SHP77 treated with DMSO at 0.1 percent for 48 hours (cell line): ENCODE measurements at places on chromosomes 3 and 15.
A peak's percentile ranks its signal among the peaks of the same experiment; 100 is the strongest.

DNA sequence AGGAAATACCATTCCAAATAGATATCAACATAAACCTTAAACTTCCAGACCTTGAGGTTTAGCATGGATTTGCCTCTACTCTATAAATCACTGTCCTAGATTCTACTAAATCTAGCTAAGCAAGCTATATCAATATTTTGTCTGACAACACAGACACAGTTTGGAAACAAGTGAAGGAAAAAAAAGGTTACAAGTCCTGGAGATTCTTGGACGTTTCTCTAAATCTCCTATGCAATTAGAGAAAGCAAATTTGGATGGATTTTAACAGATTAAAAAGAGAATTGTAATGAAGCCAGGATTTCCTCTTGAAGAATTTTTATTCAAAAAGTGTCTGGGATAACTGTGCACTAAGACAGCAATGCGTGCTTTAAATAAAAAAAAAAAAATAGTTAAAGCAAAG lies 441.1 kb upstream of the DPH6 start:
- DNase-seq, result no peak

GRCh38 chr3:57864853-57865252 lies 108.7 kb downstream of the SLMAP start:
- no peak for DNase-seq

DNA sequence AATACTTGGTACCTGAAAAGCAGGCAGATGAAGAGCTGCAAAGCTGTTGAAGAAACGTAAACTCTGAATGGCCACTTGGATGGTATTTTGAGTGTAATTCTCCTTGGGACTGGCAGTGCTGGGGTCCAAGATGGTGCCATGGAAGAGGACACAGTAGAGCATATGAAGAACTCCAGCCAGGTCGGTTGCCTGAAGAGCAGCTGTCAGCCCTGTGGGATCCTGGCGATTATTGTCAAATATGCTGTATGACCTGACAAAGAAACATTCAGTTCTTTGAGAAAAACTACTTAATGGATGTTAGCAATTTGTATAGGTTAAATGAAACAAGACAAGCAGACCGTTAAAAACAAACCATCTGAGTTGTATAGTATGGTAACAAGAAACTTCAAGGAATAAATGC lies 44.8 kb downstream of the ISL2 start:
- DNase-seq, result no peak

DNA sequence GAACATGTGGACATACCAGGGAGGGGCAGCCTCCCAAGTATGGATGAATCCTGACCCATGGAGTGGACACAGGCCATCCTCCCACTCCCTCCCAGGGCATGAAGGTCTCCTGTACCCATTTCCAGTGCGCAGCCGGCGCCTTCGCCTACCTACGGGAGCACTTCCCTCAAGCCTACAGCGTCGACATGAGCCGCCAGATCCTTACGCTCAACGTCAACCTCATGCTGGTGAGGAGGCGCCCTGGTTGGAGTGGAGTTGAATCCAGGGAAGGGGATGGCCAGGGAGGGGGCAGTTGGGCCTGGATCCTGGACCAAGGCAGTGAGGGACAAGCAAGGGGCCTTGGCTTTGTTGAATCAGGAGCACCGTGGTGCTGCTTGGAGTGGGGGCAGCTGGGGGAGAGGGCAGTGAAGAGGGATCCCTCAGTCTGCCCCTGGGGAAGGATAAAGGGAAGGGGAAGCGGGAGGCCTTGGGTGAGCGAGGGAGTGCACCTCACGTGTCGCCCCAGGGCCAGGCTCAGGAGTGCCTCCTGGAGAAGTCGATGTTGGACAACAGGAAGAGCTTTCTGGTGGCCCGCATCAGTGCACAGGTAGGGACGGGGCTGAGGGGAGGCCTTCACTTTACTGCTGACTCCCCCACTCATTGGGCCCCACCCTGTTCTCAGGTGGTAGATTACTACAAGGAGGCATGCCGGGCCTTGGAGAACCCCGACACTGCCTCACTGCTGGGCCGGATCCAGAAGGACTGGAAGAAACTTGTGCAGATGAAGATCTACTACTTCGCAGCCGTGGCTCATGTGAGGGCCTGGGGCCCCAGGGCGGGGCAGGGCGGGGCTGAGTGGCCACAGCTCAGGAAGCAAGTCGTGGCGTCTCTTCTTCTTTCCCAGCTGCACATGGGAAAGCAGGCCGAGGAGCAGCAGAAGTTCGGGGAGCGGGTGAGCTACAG lies 25.3 kb downstream of the PTPN23 start:
- DNase-seq, result no peak

DNA sequence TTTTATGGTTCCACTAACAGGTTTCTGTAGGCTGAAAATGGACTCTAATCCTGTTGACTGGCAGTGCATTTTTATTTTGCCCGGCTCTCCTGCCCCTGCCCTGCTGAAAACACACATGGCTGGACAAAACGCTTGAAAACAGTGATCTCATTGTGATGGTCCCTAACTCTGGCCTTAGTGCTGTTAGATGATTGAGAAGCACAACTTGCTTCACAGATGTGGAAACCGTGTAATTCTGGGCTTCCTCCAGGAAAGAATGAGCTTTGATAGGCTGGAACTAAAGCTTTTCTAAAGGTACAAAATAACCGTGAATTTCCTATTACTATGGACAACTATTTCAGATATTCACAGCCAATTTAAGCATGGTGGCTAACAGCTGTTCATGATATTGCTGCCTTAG lies 121.4 kb downstream of the VGLL3 start:
- DNase-seq, result no peak

DNA sequence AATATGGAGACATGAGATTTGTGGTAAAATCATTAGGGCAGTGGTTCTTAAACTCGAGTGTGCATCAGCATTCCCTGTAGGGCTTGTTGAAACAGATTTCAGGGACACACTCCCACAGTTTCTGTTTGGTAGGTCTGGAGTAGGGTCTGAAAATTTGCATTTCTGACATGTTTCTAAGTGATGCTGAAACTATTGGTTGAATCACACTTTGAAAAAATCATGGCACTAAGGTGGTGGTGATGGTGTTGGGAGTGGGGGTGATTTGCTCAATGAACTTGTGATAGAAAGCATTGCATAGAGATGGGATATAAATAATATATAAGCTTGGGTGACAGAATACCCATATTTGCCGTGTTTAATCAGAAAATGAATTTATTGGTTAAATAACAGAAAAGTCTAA lies 11.3 kb downstream of the MITF start:
- no peak for DNase-seq

DNA sequence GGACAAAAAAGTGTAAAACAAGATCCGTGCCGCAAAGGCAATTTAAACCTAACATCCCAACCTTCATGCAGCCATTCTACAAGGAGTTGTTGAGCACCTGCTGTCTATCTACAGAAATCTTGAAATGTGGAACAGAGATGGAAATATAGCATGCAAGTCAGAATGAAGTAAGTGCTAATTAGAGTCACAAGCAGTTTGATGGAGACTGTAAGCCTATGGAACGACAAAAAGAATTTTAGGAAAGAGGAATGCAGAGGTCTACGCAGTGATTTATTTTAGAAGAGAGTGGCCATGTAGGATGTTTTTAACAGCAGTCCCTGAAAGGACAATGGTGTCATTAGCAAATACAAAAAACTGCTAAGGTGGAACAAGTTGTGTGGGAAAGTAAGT lies 851 bp upstream of the DCBLD2 start:
- DNase-seq, result peak; percentile 55

GRCh38 chr15:100770661-100771584 lies 108.7 kb upstream of the ALDH1A3 start:
- no peak for DNase-seq

DNA sequence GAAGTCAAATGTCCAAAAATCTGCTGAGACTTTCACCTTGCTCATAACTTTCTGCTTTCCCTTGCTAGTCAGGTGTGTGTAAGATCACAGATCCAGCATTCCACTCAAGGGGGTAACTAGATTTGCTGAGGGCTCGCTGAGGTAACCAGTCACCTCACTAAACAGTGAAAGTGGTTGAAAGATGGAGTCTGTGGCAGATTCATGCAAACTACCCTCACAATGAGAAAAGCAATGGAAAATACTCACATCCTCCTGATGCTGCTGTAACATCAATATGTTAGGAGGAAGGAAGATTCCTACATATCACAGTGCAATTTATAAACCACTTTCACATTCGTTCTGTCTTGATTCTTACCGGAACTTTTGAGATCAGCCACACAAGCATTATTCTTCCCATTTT lies 174.3 kb upstream of the BCL6 start:
- no peak for DNase-seq

DNA sequence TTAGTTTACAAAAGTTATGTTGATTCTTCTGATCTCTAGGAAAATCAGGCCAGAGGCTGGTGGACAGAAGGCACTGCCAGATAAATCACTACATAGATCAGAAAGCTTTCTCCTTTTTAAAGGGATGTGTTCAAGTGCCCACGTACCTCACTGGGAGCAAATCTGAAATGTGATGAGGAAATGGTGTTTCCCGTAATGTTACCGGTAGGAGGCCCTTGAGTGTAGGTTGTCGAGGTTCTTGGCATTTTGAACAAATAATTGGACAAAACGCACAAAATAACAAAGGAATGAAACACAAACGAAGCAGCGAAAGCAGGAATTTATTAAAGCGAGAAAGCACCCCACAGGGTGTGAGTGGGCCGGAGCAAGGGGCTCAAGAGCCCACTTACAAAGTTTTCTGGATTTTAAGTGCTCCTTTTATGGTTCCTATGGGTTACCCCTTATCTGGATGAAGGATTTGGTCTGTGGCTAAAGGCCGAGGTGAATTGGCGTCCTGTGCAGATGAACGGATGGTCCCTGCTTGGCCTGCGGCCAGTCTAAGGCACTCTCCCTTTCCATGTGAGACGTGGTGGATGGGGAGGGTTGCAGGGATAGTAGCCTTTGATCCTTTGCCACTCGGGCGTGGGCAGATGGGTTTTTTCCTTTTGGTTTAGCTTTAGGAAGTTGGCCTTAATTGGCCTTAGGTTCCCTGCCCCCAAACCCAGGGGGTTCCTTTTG lies 1.0 kb downstream of the SNX1 start:
- no peak for DNase-seq

GRCh38 chr3:16109929-16110328 lies 64.6 kb upstream of the GALNT15 start:
- no peak for DNase-seq

- DNase-seq, result no peak
These were observed 1.3 kb downstream of the SPSB4 start for GRCh38 chr3:141052201-141053069.

- DNase-seq, result no peak
These were observed 72.3 kb upstream of the THBS1 start for GRCh38 chr15:39508536-39508935.

- no peak for DNase-seq
These were observed 66.4 kb downstream of the USP13 start for GRCh38 chr3:179719048-179719734.

- DNase-seq, result no peak
These were observed 315.8 kb upstream of the SATB1 start for GRCh38 chr3:18740631-18741583.

DNA sequence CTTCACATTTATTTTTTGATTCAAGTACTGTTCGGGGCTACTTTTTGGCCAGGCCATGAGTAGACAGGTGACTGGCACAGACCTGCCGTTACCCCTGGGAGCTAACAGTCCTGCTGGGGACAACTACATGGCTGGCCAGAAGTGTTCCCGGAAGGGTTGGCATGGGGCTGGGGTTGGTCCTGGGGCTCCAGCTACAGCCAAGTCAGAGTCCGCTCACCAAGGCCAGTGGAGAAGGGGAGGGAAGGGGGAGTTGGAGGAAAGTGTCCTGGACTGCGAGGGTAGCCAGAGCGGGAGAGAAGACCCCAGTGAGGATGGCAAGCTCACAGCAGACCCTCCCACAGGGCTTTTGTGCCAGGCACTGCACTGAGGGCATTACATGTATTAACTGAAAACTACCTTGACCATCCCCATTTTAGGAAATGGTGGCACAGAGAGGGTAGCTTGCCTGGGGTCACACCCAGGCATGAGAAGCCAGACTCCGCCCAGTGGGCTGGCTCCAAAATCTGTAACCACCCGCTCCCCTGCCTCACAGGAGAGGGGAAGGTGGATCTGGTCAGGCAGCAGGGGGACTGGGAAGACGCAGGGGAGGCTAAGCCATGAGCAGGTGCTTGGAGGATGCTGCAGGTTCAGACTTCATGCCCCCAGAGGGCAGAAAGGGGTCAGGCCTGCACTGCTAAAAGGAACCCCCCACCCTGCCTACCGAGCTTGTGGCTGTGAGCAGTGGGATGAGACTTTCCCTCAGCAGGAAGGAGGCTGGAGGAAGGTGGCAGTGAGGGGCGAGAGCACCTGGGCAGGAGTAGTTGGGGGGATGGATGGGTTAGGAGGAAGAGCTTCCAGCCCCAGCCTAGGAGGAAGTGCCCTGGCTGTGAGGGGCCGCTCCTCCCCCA lies 38.3 kb upstream of the ESYT3 start:
- DNase-seq, result no peak

DNA sequence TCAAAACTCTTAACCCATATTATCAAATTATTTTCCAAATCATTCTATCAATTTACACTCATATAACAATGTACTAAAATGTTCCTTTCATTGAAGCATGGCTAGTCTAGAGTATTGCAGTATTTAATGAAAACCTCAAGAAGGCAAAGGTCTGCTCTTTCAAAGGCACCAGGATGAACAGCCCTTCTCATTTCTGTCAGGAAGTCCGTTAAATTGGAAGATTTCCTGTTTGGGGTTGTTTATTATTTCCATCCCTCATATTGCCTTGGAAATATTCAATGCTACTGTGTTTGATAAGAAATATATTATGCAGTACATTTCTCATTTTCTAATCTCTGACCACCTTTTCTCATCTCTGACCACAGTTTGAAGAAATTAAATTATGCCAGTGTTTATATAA lies 25.1 kb downstream of the ACKR4 start:
- DNase-seq, result no peak

DNA sequence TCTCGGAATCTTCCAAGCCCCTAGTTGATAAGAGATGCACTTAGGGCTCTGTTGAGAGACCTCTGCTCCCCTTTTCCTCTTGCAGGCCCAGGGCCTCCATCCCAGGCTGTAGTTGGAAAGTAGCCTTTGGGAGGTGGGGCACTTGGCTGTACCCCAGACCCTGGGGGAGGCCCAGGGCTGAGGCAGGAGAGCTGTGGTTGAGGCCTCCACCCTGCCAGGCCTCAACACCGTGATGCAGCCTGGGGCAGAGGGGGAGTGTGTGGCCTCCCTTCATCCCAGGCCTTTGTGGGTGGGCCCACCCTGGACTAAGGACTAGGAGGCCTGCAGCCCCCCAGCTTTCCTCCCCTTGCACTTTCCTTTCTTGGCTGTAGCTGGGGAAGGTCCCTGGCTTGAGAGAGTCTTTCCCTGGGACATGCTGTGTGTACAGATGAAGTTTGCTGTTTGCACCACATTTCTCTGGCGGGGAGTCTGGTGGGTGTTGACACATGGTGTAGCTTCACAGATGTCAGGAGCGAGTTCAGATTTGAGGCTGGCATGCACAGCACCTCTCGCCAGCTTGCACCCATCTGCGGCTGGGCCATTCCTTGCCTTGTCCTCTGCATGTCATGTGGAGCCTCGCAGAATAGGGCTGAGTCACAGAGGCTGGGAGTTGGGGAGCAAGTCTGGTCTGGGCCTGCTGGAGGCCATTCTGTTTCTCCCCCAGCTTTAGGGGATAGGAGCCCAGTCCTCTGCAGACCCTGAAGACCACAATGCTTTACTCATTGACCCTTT lies 13.7 kb downstream of the PLEKHO2 start:
- DNase-seq, result no peak
